Dorsolateral prefrontal cortex (tissue), 122 donors: ENCODE measurements at places on chromosomes 2 and 18.

GRCh38 chr2:16459606-16460005 is 206.0 kb downstream of the CYRIA start:
- DNase-seq, result no peak

DNA sequence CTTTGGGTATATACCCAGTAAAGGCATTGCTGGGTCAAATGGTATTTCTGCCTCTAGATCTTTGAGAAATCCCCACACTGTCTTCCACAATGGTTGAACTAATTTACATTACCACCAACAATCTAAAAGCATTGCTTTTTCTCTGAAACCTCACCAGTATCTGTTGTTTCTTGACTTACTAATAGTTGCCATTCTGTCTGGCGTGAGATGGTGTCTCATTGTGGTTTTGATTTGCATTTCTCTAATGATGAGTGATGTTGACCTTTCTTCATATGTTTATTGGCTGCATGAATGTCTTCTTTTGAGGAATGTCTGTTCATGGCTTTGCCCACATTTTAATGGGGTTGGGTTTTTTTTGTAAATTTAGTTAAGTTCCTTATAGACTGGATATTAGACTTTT is 382.6 kb upstream of the ZNF804A start:
- no peak for DNase-seq

DNA sequence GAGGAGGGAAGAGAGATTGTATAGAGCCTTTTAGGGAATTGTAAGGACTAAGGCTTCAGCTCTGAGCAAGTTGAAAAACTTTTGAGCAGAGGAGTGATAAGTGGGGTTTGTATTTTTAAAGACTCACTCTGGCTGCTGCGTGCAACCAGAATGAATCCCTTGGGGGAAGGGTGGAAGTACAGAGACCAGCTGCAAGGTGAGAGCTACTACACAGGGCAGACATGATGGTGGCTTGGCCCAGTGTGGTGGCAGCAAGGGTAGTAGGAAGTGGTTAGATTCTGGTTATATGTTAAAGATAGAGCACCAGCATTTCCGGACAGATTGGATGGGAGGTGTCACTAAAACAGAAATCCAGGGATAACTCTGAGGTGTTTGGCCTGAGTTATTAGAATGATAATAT is 10.1 kb upstream of the SESTD1 start:
- DNase-seq, result no peak

DNA sequence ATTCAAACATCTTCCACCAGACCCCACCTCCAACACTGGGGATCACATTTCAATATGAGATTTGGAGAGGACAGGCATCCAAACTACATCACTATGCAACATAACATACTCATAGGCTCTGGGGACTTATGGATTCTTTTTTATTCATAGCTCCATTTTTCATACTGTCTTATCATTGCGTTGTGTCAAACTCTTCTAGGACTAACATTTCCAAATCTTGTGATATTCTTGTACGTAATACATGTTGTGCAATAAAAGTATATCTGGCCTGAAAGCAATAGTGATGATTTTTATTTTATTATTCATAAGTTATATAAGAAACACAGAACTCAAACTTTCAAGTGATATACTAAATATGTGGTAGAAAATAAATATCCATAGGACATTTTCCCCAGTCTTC is 60.6 kb upstream of the ACTR3 start:
- no peak for DNase-seq

GRCh38 chr2:177262092-177262491 is 2.4 kb downstream of the NFE2L2 start:
- no peak for DNase-seq

GRCh38 chr2:206603243-206603642 is 39.0 kb upstream of the FAM237A start:
- no peak for DNase-seq

- DNase-seq, result no peak
These were observed 152.2 kb upstream of the NCKAP5 start for GRCh38 chr2:133720429-133720828.

DNA sequence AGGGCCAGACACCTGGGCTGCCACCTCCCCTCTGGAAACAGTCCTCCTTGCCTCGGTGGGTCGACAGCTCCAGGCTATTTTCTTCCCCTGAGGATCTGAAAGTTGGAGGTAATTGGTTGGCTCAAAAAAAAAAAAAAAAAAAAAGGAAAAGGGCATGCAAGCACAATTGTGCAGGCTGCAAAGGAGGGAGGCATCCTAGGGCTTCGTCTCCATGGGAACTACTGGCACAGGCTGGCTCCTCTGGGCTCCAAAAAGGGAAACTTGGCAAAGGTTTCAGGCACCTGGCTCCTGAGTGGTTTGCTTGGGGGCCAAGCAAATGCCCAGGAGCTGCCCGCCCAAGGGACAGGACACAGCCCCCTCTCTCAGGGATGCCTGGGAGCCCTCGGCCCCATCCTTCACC is 1.1 kb upstream of the KCNIP3 start:
- DNase-seq, result peak; percentile 80

- DNase-seq, result no peak
These were observed 132.1 kb upstream of the DLGAP1 start for GRCh38 chr18:4587204-4587603.

GRCh38 chr2:52933878-52934277 is 833.7 kb upstream of the CHAC2 start:
- no peak for DNase-seq

GRCh38 chr2:70698847-70699246 is 69.2 kb downstream of the ADD2 start:
- DNase-seq, result no peak

DNA sequence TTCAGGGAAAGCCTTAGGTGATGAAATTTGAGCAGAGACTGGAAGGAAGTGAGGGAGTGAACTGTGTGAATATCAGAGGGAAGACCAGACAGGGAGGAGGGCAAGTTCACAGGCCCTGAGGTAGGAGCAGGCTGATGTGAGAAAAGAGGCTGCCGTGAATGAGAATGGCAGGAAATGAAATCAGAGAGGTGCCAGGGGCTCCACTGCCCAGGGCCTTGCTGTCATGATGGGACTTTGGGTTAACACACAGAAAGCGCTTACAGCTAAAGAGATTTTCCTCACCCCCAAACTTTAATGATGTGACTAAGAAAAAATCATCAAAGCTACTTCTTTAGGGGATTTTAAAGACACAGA is 53.8 kb downstream of the MARCHF4 start:
- DNase-seq, result no peak
